ENCODE measurements at places on chromosomes 16 and 17.

DNA sequence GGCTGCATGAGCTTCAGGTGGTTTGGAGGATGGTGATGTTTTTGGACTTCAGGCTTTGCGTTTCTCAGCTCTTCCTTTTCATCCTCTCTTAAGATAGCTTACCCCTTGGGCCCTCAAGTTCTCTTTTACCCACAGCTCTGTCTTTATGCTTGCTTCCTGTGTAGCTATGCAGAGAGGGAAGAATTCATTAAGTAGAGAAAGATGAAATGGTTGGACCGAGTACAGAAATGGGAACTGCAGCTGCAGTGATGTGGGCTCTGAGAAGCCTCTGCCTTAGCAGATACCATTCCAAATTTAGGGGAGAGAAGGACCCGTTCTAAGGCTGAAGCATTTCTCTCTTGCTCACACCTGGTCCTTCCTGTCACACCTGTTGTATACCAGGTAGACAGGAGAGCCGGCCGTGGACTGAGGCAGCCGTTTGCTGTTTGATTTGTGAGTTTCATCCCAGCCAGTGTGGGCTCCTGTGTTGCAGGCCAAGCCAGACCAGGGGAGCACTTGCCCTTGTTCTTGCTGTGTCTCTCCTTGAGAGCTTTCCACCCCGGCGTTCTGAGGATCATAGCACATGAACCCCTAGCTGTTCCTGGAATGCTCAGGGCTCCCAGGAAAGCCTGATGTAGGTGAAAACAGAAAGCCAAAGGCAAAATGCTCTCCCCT, 392.7 kb downstream of the CPPED1 start:
- no peak for DNase-seq

DNA sequence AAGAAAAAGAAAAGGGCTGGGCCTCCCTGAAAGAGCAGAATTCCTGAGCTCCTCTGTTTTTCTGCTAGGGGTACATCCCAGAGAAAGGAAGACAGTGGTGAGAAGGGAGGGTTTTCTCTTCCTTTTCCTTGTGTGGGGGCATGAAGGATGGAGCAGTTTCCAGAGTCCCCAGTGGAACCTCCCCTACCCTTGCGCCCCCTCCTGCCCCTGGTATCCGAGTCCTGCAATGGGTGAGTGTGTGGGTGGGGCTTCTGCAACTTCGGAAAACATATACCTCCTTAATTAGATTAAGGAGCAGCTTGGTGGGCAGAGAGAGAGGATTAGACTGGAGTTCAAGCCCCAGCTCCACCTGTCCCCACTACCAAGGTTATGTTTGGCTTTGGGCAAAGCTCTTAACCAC, 5.4 kb upstream of the GIP start:
- no peak for DNase-seq

DNA sequence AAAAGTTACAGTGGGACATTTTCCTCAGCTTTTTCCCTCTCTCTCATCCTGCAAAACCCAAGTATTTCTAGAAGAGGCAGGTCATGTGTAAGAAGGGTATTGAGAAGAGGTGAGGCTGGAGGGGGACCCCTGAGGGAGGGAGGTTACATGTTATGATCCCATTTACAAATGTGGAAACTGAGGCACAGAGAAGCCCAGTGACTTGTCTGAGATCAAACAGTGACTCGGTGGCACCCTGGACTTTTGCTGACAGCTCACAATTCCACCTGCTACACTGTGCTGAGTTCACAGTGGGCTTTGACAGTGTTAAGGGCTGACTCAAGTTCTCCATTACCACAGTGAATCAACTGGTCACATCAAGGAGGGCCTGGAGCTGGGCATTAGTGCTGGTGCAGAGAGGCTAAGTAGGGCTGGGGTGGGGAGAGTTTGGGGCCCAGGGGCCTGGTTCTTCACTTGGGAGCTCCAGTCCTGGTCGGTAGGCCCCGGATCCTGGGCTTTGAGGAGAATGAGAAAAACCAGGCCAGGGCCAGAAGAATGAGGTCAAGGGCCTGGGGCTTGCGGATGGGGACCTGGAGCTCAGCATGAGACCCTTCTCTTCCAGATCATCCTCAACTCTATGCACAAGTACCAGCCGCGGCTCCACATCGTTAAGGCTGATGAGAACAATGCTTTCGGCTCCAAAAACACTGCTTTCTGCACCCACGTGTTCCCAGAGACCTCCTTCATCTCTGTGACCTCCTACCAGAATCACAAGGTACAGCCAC, 26.0 kb downstream of the TBX4 start:
- no peak for DNase-seq

DNA sequence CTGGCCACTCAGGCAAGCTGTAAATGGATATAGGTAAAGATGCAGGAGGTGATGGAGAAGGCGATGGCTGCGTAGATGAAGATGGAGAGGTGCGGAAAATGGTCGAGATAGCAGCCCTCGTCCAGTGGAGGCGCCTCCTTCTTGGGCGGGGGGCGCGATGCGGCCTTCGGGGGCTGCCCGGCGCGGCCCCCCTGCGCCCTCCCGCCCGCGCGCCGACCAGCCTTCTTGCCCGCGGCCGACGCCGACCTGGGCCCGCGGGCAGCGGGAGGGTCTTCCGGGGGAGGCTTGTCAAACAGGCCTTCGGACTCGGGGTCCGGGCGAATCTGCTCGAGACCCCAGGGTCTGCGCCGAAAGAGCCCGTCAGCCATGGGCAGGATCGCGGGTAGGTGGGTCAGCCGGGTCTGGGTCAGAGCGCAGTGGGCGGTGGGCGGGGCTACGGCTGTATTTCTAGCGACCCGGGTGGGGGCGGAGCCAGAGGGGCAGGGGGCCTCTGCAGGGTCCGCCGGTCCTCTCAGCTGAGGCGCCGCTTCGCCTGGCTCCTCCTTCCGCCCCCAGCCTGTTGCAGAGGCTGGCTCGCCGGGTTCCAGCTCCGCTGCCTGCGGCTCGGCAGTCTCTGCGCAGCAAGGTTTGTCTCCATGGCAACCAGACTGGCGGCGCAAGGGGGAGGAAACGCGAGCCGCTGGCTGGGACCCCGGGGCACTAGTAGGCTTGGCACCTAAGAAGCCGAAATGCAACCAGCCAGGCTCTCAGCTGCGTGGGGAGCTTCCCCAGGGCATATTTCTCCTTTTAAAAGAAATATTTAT, 14.4 kb downstream of the MIS12 start:
- peak; percentile 82 for DNase-seq

GRCh38 chr17:9115214-9116191, 94.2 kb downstream of the NTN1 start:
- DNase-seq: no peak

DNA sequence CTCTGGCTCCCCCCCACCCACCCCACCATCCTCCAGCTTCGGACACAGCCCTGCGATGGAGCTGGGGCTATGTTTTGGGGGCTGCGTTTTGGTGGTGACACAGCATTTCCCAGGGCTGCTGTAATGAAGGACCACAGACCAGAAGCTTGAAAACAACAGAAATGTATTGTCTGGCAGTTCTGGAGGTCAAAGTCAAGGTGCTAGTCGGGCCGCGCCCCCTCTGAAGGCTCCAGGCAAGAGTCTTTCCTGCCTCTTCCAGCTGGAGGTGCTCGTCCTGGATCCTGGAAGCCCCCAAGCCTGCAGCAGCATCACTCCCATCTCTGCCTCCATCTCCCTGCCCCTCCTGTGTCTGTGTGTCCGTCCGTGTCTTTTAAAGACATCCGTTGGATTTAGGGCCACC, 50.8 kb downstream of the TBC1D16 start:
- no peak for DNase-seq

GRCh38 chr16:8179615-8180014, 410.7 kb downstream of the TMEM114 start:
- DNase-seq: no peak

- no peak for DNase-seq
These were observed 15.8 kb upstream of the ITGAM start for GRCh38 chr16:31243734-31244670.

All from NCI-H146 (cell line).